ENCODE measurements at places on chromosomes 1 and 21.

DNA sequence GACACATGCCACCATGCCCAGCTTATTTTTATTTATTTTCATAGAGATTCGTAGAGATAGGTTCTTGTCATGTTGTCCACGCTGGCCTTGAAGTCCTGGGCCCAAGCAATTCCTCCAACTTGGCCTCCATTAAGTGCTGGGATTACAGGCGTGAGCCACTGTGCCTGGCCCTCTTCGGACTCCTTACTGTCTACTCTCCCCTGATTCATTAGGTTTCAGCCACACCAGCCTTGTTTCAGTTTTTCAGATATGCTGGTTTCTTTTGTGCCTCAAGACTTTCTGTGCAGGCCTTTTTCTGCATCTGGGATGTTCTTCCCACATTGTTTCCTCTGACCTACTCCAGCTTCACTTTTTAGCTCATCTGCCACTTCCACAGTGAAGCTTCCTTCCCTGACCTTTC is 85.4 kb downstream of the CACNA1E start:
- DNase-seq = peak; percentile 25

- no peak for DNase-seq
These were observed 898.6 kb downstream of the AMY1C start for GRCh38 chr1:104648269-104648691.

GRCh38 chr1:27668808-27669723 is 2.9 kb downstream of the IFI6 start:
- DNase-seq = peak; percentile 87

- no peak for DNase-seq
These were observed 53.6 kb upstream of the HP1BP3 start for GRCh38 chr1:20840731-20841130.

DNA sequence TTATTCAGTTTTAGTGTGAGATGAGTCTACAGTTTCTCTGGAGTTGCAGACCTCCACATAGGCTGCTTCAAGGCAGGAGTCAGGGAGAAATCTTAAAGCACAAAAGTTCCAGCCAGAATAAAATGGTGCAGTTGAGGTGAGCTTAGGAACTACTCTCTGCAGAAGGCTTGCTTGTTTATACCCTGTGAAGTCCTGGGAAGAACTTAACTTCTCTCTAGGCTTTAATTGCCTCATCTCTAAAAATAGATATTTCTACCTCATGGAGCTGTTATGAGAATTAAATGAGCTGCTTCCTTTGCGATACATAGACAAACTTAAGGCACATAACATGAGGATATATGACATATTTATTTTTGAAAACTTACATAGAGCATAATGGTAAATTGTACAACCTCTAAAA is 286.2 kb downstream of the GPATCH2 start:
- DNase-seq = no peak

GRCh38 chr21:23664193-23664694 is 1943.0 kb downstream of the MRPL39 start:
- DNase-seq = no peak

DNA sequence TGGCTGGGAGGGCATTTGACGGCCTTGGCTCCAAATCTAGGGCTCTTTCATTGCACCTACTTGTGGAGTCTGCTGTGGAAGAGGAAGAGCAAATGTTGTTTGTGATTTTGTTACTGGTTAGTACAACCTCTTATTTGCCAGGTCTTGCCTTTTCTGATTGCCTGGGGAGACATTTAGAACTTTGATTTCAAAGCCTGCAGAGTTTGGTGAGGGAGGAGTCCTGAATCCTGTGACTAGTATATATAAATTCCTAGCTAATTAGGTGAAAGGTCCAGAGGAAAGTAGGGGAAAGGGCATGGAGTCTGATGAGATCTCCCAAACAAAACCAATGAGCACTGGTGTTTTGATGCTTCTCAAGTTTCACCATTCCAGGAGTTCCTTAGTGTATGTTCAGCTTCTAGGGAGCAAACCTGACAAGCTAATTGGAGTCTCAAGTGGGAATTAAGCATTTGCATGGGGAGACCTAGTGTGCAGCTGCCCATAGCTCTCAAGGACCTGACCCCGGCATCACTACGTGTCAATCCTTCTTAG is 5.1 kb upstream of the HMGCS2 start:
- DNase-seq = peak; percentile 69

- DNase-seq = no peak
These were observed 312.6 kb downstream of the DPYD start for GRCh38 chr1:97608272-97608671.

DNA sequence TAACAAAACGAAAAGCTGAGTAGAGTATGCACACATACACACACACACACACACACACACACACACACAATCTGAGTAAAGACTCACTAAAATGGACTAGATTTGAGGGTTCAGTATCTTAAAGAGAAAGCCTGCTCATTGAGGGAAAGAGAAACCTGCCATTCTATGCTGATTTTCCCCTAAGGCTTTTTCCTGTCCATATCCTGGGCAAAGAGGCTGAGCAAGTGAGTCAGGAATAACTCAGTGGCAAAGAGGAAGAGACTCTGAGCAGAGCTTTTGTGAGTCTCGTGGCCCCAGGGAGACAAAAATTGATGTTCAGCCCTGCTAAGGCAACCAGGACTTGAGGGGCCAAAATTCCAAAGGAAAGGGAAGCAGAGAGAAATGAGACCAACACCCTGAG is 37.3 kb upstream of the RUNX1 start:
- DNase-seq = peak; percentile 68

GRCh38 chr1:53048960-53049573 is 12.9 kb upstream of the PODN start:
- DNase-seq = no peak

- no peak for DNase-seq
These were observed 4.4 kb downstream of the AK2 start for GRCh38 chr1:33032126-33032869.

- peak; percentile 80 for DNase-seq
These were observed 540 bp upstream of the C1orf198 start for GRCh38 chr1:230868736-230869385.

DNA sequence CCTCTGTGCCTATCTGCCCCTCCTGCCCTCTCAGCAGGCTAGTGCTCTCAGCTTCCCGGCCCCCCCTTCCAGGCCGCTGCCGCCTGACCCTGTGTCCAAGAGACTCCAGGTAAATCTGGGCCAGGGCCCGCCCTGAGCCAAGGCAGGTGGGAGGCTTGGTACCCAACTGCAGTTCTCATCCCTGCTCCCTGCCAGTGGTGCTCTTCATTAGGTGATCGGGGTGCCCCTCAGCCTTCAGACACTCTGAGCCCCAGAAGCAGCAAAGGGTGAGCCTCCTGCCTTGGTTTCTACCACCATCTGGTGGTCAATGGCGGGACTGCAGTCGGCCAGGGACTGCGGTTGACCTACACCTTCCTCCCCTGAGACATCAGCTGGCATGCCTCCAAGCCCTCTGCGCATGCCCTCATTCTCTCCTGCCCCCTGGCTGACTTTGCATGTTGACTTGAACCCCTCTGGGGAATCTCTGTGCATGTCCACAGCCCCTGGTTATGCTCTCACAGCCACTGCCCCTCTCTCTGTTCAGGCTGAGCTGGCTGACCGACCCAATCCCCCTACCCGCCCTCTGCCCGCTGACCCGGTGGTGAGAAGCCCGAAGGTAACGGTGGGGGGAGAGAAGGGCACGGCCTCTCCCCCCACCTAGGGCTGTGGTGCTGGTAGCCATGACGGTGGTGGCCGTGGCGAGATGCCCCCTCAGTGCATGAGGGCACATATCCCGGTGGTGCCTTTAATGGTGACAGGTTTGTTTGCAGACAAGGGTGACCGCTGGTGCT is 2.0 kb upstream of the EFNA4 start:
- DNase-seq = peak; percentile 93

DNA sequence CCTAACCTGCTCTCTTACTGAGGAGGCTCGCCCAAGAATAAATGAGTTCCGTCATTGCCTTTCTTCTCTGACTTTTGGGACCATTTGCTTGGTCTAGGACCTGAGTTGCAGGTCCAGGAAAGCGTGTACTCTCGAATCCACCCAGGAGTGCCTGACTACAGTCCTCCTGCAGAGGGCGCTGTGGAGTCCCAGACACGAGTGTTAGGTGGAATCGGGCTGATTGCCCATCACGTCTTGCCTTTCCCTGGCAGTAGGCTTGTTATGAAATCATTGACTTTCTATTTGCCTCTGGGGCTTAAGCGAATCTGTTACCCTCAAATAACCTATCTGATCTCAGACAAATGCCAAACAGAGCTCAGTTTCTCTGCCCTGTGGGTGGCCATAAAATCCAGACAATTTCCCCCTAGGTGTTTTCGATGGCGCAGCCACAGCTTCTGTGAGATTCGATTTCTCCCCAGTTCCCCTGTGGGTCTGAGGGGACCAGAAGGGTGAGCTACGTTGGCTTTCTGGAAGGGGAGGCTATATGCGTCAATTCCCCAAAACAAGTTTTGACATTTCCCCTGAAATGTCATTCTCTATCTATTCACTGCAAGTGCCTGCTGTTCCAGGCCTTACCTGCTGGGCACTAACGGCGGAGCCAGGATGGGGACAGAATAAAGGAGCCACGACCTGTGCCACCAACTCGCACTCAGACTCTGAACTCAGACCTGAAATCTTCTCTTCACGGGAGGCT is at the start of gene IL20:
Gene IL20, plus strand, starts transcription at position 685 of the 733 bp plus-strand sequence. CDS start 230 bp downstream, outside the sequence.
- peak; percentile 85 for DNase-seq

GRCh38 chr1:63892632-63893395 is 119.0 kb downstream of the ROR1 start:
- DNase-seq = peak; percentile 67

GRCh38 chr21:42164064-42164789 is 54.7 kb upstream of the ABCG1 start:
- DNase-seq = peak; percentile 72

DNA sequence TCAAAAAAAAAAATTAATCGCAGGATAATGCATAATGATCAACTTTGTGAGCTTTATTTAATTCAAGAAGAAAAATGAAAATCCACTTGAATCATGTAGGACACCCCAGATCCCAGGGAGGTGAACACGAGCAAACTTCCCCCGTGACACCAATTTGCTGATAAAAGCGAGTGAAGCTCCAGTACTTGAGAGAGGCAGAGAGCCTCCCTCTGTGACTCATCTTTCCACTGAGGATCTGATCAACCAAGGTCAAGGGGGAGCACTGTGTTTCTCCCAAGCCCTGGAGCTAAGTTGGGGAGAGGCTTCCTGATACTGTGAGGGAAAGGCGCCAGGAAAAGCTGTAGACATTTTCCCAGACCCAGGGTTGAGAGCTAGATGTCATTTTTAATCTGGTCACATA is 160.9 kb downstream of the SLC44A5 start:
- no peak for DNase-seq
